Stimulated activated CD8-positive, alpha-beta memory T cell treated with anti-CD3 and anti-CD28 coated beads, Interleukin-15, amount 100 ng/mL, for 24 hours (primary cell): ENCODE measurements at places on chromosomes 7 and 10.

DNA sequence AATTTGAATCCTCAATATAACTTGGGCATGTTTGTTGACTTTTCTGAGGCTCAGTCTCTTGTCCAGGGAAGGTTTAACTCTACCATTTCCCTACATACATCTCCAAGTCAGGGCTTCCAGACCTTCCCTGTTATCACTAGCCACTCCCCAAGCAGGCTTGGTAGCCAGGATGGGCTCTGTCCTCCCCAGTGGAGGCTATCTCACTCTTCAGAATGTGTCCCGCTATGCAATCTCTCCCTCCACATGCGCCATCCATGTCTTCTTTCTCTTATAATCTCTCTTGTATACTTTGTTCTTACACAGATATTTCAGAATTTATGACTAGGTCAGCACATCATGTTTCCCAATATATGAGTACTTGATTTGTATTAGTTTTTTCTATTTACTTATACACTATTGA lies 310.4 kb downstream of the HGF start:
- no peak for DNase-seq

DNA sequence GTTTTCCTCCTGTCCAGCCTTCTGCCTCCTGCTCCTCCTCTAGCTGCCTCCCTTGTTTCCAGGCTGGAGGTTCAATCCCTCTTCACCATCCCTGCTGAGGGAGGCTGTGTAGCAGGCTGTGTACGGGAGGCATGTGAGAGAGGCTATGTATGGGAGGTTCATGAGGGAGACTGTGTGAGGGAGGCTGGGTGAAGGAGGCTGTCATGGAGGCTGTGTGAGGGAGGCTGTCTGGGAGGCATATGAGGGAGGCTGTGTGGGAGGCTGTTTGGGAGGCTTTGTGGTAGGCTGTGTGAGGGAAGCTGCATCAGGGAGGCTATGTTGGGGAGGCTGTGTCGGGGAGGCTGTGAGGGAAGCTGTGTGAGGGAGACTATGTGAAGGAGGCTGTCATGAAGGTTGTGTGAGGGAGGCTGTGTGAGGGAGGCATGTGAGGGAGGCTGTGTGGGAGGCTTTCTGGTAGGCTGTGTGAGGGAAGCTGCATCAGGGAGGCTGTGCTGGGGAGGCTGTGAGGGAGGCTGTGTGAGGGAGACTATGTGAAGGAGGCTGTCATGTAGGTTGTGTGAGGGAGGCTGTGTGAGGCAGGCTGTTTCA lies 123.7 kb upstream of the RNF32 start:
- DNase-seq = no peak

DNA sequence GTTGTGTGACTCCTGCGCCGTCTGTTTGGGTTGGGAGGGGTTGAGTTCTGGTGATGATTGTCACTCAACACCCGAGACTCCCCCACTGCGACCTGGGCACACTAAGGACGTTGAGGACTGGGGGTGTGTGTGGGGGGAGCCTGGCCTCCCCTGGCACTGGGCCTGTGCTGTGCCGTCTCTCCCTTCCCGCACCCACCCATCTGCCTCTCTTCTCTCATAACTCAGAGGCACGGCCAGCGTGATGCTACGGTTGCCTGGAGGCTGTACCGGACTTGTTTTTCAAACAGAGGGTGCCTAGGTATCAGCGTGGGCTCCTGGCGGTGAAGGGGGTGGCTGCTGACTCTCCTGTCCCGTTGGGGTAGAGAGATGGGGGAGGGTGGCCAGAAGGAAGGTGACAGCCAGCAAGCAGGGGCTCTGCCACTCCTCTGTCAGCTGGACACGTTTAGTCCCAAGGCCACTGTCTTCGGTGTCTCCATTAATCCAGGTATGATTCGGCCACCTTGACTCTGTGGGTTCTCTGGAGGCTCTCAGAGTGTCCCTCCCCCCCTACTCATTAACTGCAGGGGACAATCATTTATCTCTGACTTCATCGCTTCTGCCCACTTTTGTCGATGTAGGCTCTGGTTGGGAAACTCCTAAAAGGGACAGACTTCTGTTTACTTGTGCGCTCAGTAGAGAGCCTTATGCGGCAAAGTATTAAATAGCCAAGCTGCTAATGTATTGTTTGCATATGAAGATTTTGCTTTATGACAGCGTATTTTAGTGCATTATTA lies 56.5 kb upstream of the PFKFB3 start:
- no peak for DNase-seq

DNA sequence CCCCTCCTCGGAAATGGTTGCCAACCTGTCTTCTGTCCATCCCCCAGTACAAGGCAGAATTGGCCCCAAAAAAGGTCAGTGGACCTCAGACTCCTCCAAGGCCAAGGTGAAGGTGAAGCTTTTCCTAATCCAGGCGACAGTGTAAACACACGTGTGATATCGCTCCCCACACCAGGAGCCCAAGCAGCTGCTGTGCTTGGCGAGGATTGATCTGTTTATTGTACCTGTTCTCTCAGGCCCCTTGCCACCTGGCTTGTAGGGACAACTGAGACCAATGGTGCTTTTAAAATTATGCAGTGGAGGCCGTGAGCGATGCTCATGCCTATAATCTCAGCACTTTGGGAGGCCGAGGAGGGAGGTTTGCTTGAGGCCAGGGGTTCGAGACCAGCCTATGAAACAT lies 66.1 kb upstream of the GTF2IRD1 start:
- no peak for DNase-seq

GRCh38 chr10:67259319-67259929 lies 333.6 kb downstream of the LRRTM3 start:
- DNase-seq = no peak

GRCh38 chr10:35349389-35349915 lies 13.1 kb downstream of the CCNY start:
- no peak for DNase-seq

DNA sequence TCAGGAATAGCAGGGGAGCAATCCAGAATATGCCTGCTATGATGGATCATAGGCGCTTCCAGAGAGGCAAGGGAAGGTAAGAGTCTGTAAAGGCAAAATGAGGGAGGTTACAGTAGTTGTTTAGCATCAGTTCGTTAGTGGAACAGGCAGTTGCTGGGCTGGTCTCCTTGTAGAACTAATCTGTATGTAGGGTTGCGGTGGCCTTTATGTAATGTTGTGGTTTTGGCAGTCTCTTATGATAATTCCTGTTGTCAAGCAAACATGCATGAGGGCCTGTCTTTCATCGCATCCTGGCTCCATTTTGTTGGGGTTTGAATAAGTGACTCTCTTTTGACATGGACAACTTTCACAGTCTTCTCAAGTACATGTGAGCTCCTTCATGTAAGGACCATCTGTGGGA lies 427.8 kb upstream of the LRGUK start:
- no peak for DNase-seq

DNA sequence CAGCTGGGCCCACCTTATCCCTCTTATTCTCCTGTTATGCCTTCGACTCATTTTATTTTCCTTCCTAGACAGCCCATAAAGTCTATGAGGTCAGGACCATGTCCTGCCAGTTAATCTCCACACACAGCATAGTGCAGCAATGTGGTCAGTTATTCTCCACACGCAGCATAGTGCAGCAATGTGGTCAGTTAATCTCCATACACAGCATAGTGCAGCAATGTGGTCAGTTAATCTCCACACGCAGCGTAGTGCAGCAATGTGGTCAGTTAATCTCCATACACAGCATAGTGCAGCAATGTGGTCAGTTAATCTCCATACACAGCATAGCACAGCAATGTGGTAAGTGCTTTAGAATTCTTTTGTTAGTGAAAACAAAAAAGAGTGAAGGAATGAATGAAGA lies 77.8 kb downstream of the TEX36 start:
- no peak for DNase-seq

DNA sequence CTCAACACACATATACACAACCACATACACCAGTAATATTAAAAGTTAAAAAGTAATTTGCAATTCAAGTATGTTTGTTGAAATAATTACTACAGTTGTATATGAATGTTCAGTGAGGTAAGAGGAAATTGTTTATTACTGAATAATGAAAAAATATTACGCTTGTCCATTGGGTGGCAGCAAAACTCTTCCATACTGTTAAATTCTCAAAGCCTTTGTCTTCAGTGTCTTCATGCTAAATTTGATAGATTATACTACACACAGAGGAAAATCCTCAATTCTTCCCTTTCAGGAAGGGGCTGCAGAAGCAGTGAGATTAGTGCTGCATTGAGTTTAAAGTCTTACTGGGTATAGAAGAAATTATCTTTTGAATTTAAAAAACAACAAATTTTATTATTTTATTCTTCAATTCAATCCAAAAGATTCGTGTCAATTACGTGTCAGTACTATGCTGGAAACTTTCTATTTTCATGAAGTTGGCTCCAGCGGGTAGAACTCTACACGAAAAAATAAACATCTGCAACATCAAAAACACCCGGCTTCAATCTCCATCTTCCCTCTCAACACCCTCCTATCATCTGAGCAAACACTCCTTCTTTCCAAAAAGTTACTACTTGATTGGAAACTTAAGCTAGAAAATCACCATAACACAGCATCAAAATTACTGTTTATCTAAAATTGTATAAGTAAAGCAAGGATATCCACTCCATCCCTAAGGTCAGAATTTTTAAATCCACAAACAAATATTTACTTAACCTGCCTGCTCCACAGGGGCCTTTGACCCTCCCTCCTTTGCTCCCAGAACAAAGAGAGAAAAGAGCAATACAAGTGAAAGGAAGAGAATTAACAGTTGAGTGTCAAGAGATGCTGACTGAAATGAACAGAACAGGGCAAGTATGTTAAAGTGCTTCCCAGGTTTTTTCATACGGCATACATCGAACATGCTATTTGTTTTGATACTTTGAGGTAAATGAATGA lies 37.0 kb upstream of the TES start:
- DNase-seq = no peak

- DNase-seq = no peak
These were observed 2.9 kb downstream of the GPNMB start for GRCh38 chr7:23249486-23249885.

DNA sequence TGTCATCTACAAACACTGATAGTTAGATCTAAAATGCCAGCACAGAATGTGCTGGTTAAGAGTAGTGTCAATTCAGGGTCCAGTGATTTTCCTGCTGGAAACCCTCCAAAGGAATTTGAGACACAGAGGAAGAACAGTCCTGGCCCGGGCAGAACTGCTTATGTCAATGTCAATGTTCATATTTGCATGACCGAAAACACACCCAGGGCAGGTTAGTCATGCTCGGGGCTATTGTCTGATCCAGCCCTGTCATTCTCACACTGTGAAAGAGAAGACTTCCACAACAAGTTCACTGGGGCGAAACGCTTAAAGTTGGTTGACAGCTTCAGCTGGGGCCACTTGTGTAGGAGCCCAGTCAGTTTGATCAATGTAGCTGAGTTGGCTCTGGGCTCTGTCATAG lies 139.3 kb downstream of the C1GALT1 start:
- no peak for DNase-seq

- no peak for DNase-seq
These were observed 901.9 kb downstream of the LRMDA start for GRCh38 chr10:76333326-76333725.

DNA sequence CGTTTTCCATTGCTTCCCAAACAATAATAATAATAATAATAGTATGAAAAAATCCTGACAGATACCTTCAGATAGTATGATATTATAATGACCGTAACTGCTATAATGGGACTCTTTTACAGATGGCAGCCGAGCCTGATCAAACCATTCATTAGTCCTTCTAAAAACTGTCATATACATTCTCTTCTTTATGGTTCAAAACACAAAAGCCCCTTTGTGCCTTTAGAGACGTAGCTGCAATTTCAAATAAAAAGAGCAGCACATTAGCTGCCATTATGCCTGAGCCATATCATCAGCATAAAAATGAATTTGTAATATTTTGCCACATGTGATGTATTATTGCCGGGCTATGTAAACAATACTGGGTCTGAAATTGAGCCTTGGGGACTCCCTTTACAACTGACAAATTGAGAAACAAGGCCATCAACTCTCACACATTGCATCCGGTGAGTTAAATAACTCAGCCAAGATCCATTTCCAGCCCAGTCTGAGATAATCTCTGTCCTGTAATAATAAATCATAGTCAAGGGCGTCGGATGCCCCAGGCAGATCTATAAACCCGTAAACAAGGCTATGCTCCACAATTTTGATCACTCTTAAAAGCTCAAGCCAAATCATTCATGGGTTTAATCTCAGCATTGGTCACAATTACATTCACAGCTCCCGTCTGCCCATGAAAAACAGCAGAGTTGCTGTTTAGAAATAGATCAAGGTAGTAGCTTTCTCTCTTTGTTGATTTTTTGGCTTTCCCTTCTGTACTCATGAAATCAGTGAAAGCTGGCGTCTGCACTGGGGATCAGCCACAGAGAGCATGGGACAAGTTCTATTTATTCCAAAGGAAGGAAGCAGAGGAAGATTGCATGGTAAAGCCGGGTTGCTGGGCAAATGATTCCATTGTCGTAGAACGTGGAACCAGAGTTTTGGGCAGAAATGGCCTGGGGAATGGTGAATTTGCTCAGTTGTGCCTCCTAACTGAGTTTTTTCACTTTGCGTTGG lies 150.1 kb upstream of the BMPER start:
- DNase-seq = no peak

GRCh38 chr10:14282276-14282675 lies 48.4 kb downstream of the FRMD4A start:
- DNase-seq = no peak

GRCh38 chr10:129095680-129096064 lies 371.4 kb upstream of the MGMT start:
- no peak for DNase-seq

DNA sequence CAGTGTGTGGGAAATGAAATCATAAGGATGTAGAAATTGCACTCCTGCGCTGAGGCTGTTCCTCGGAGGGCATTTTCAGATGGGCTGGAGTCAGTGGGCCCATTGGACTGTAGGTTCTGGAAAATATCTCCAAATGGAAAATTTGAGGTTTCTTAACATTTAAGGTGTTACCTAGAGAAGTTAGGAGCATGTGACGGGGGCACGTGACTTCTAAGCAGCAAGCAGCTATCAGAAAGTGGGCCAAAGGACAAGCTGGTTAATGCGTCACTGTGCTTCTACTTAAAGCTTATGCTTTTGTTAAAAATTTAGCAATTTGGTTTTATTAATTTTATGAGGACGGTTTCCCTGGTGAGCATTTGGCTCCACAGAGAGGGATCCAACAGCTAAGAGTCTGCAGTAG lies 298.7 kb downstream of the DPP6 start:
- no peak for DNase-seq

DNA sequence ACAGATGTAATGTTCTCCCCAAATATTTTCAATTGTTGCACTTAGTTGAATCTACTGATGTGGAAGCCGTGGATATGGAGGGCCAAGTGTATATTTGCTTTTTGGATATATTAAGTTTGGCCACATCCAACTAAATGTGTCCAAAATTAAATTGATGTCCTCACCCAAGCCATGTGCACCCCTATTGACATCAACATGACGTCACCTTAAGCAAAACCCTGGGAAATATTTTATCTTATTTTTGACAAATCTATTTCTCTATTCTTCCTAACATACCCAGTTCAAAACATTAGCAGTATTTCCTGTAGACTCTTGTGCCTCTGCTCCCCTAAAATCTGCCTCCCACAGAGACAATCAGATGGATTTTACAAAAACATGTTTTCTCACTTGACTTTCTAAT lies 652.5 kb downstream of the PCDH15 start:
- no peak for DNase-seq

DNA sequence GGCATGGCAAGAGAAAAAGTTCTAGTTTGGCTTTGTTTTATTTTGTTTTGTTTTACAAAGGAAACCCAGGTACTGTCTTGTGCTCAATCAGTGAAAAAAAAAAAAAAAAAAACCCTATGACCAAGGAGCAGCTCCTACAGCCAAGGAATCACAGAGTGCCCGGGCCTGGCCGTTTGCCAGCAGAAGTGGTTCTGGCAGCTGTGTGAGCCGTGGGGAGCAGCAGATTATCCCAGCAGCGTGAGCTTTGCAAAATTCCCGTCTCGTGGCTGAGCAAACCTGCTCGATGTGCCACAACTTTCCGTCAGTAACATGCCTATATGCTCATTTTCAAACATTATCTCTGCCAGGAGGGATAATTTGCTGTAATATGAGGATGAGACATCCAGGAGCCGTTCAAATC lies 293.7 kb downstream of the POU6F2 start:
- DNase-seq = no peak
